ENCODE measurements at places on chromosomes 1 and 21.

DNA sequence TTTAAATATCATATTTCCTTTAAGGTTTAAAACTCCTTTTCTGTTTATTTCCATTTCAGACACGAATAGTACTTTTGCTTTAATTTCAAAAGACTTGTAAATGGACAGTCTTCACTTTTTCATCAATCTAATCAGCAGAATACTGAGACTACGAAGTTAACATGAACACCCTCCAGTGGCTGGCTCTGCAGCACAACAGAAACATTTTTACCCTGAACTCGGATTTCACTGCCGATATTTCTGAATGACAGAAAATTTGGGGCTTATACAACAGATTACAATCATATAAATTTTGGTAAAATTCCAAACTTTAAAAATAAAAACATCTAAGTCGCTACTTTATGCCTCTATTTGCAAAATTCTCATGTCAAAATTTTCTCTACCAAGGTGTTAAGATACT, 86.2 kb downstream of the AKT3 start:
- no peak for DNase-seq

- no peak for DNase-seq
Observed at GRCh38 chr1:21824926-21825325, 12.9 kb downstream of the LDLRAD2 start.

DNA sequence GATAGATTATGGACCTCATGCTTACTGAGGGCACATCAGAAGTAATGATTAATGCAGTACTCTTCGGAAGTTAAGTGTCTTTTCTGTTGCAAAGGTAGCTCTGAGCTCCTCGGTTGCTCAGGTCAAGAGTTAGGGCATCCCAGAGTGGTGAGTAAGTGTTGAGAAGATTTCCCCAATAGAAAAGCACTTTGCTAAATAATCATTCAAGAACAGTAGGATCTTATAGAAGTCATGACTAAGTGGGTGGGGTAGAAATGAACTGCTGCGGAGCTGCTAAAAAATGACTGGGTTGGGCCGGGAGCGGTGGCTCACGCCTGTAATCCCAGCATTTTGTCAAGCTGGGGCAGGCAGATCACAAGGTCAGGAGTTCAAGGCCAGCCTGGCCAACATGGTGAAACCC, 648.6 kb upstream of the CAMK1G start:
- DNase-seq = no peak

- no peak for DNase-seq
Observed at GRCh38 chr1:94422115-94422820, 4.1 kb downstream of the ABCD3 start.
